Stimulated activated CD4-positive, alpha-beta T cell treated with anti-CD3 and anti-CD28 coated beads, Interleukin-1b, Interleukin-23, amount 100 ng/mL, for 4 hours (primary cell): ENCODE measurements at places on chromosomes 11 and 22.
A peak's percentile ranks its signal among the peaks of the same experiment; 100 is the strongest.

DNA sequence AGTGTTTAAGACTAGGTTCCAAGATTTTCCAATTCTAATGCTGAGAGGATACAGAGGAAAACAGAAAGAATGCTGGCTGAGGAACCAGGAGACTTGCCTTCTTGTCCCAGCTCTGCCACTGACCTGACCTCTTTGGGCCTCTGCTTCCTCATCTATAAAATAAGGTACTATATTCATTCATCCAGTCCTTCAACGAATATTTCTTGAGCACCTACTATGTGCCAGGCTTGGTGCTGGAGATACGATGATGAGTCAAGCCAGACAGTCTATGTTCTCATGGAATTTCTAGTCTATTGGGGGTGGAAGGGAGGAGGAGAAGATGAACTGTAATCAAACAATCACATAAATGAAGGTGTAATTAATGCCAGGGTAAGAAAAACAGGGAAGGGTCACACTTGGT is 27.8 kb upstream of the UPB1 start:
- no peak for DNase-seq

DNA sequence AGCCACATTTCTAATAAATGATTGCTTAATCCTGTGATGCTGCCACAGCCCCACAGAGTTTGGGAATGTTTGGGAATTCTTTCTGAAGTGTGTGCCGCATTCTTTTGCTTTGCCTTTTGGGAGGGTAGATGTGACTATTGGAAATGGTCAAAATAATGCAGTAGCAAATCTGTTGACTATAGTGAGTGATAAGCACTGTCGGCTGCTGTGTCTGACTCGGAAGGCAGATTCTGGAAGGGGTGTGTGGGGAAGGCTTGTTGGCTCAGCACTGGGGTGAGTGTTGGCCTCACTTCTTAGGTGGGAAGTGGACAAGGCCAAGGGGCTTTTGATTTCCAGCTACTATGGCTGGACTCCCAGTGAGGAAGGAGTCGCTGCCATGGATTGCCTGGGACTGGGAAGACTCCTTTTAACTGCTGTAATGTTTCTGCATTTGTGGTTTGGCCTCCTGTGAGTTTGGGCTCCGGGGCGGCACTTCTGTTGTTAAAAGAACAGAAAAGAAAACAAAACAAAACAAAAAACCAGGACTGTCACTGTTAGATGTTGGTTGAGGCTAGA is 20.1 kb downstream of the ZBTB16 start:
- DNase-seq, result no peak

DNA sequence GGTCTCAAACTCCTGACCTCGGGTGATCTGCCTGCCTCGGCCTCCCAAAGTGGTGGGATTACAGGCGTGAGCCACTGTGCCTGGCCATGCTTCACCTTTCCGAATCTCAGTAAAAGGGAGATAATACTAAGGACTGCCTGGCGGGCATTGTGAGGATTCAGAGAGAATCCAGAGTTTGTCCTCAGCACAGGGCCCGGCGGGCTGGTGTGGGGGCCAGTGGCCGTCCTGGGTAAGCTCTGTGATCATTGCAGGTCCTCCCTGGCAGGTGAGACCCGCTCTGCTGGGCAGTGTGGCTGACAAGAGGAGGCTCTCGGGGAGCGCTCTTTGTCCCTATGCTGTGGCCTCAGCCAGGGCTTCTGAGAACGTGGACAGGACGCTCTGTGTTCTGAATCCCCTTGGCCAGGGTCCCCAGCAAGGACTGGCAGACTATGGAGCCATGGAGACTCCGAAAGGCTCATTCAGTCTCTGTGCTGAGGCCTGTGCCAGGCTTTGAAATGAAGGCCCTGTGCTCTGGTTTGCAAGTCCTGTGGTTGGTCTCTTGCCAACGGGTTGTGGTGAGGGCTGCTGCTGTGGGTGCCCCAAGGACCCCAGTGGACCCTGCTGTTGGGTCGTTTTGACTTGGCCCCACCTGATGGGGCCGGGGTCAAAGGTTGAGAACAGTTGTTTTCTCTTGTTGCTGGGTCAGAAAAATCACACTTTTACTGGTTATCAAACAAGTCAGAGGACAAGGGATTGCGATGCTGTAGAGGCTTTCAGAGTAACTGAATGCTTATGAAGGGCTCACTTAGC is 2.1 kb downstream of the TPCN2 start:
- DNase-seq, result no peak

GRCh38 chr11:93468290-93468689 is 74.9 kb downstream of the SMCO4 start:
- DNase-seq, result no peak

DNA sequence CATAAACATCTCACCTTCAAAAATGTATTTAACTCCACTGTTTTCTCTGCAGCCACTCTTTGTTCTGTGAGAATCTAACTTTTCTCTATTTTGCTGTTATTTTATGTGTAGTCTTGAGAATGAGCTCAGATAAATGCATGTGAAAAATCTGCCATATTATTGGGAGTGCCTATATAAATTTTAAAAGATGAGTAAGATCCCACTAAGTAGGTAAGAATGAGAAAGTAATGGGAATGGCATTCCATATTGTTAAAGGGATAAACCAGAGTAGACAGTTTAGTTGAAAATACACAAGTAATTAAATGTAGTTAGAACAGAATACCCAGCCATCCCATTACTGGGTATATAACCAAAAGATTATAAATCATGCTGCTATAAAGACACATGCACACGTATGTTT is 817.2 kb downstream of the FAM181B start:
- DNase-seq, result no peak

GRCh38 chr22:40175611-40176244 is 2.0 kb upstream of the TNRC6B start:
- no peak for DNase-seq

GRCh38 chr11:130024361-130024760 is 21.7 kb upstream of the PRDM10 start:
- no peak for DNase-seq

- DNase-seq, result no peak
Measured at GRCh38 chr11:34173050-34173449, 67.6 kb downstream of the NAT10 start.

DNA sequence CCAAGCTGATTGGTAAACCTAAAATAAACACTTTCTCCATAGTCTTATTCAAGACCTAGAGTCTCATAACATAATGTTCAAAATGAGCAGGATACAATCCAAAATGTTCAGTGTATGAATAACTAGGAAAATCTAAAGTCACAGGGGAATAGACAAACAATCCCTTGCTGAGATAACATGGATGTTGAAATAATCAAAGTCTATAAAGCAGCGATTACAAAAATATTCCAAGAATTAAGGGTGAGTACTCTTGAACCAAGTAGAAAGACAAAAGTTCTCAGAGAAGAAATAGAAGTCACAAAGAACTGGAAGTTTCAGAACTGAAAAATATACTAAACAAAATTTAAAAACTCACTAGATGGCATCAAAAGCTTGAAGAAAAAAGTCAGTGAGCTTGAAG is 561.0 kb downstream of the INSC start:
- no peak for DNase-seq

GRCh38 chr11:104033134-104033533 is 3.3 kb upstream of the DDI1 start:
- no peak for DNase-seq

DNA sequence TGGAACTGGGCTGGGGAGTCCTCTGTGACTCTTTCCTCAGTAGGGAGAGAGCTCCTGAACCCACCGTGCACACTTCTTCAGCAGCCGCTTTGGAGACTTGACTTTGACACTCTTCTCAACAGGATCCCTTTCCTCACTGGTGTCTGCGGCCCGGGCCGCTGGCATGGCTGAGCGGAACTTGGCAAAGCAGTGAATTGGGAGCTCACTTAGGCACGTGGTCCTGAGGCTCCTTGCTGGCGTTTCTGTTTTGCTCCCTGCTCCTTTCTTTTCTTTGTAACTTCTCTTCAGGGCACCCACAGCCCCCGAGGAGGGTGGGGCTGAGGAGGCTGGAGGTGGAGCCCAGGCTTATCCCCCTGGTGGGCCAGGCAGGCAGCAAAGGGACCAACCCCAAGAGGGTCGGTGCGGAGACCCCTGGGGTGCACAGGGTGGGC is 8.4 kb upstream of the KCNQ1OT1 start:
- DNase-seq, result no peak

- no peak for DNase-seq
Measured at GRCh38 chr11:46456269-46457001, 64.9 kb upstream of the CHRM4 start.

DNA sequence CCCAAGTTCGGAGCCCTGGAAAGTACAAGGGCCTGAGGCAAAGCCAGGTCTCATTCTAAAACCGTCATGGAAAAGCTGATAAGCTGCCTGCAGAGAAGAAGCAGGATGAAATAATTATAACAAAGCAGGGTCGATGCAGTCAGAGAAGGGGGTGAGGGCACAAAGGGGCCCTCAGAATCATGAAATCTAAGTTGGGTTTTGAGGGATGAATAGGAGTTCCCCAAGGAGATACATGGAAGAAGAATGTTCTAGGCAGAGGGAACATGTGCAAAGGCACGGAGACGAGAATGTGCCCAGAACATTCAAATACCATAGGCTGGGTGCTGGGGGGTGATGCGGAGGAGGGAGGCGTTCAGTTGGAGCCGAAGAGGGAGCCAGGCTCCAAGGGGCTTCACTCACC is 25.0 kb downstream of the IGLL1 start:
- no peak for DNase-seq

DNA sequence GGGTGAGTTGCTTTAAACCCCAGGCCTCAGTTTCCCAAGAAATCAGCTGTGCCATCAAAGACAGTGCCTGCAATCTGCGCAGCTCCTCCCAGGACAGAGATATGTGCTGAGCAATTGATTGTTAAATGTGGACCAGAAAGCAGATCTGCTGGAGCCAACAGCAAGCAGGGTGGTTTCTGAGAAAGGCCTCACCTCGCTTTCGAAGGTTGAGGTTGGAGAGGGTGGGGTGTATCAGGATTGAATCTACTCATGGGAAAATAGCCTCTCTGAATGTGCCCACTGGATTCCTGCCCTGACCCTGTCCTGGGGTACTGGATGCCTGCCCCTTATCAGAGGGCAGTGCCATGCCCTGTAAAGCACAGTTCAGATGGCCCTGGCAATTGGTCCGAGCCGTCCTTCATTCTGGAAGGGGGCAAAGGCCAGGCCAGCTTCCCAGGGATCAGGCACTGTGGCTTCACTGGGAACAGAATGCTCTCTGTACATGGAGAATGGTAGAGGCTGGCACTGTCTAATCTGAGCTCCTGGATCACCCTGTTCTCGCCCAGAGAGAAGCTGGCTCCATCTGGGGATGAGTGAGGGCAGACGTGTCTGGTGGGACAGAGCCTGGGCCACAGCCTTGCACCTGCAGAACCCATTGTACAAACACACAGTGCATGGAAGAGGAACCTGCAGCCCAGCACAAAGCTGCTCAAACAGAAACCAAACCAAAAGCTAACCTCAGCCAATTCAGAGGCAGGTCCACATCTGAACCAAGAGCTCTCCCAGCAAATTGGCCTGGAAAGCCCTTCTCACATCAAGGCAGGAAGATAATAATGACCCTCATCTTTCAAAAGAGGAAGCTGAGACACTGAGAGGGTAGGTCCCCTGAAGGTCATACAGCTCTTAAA is 15.2 kb downstream of the DHCR7 start:
- DNase-seq, result no peak

GRCh38 chr11:92802644-92803043 is 166.8 kb upstream of the MTNR1B start:
- no peak for DNase-seq

GRCh38 chr22:41245917-41246499 is 5.3 kb upstream of the CHADL start:
- DNase-seq, result no peak

- no peak for DNase-seq
Measured at GRCh38 chr11:44803009-44803408, 76.2 kb downstream of the TSPAN18 start.

GRCh38 chr11:13052130-13052571 is 43.0 kb downstream of the RASSF10 start:
- DNase-seq, result no peak

DNA sequence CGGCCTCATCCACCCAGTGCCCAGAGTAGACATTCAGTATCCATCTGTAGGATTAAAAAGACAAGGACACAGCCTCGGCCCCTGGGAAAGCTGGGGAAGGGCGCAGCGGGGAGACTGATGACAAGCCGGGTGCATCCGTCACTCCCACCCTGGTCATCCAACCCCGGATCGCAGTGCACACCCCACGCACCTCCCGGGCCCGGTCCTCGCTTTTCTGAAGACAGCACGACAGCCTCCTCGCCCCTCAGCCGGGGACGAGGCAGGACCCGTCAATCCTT is 1.1 kb downstream of the FCHSD2 start:
- no peak for DNase-seq

DNA sequence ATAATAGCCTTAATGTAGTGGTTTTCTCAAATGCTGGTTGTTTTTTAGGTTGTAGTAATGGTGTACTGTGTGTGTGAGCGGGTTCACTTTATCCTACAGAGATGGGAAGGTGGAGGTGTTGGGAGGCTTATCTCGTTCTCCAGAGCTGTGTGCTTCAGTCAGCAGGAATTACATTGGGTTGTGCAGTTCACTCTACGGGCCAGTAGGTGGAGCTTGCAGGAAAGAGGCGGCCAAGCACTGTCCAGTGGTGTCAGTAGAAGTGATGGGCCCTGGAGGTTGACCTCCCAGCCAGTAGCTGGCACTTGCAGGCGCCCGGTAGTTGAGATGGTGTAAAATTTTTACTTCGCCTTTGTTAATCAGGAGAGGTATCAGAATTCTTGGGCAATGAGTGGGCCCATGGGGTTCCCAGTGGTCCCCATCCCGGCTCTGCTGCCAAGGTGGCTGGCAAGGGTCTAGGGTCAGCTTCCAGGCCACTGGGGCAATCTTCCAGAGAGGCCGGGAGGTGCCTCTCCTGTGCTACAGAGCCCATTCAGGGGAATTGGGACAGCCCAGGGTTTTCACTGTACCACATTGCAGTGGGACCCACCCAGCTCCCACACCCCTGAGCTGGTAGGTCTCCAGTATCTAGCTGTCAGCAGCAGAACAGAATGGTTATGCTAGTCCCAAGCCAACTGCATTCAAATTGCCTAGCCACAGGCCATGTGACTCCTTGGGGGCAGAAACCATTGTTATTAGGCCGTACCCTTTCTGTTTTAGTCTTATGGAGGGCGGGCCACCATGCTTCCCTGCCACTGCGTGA is 43.9 kb downstream of the BIRC2 start:
- peak; percentile 29 for DNase-seq

DNA sequence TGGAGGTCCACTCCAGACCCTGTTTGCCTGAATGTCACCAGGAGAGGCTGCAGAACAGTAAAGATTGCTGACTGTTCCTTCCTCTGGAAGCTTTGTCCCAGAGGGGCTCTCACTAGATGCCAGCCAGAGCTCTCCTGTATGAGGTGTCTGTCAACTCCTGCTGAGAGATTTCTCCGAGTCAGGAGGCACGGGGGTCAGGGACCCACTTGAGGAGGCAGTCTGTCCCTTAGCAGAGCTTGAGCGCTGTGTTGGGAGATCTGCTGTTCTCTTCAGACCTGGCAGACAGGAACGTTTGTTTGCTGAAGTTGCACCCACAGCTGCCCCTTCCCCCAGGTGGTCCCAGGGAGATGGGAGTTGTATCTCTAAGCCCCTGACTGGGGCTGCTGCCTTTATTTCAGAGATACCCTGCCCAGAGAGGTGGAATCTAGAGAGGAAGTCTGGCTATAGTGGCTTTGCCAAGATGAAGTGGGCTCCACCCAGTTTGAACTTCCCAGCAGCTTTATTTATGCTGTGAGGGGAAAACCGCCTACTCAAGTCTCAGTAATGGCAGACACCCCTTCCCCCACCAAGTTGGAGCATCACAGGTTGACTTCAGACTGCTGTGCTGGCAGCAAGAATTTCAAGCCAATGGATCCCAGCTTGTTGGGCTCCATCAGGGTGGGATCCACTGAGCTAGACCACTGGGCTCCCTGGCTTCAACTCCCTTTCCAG is 99.4 kb downstream of the PDE3B start:
- no peak for DNase-seq

GRCh38 chr11:33040033-33040861 is 875 bp downstream of the TCP11L1 start:
- peak; percentile 20 for DNase-seq

- DNase-seq, result no peak
Measured at GRCh38 chr22:22712092-22712658, 67.8 kb downstream of the GGTLC2 start.
